ENCODE measurements at places on chromosomes 5 and 9. TPM values are rescaled to one million over a fixed set of nuclear protein-coding genes. Genes with fewer than 3 reads are reported as not detected.

DNA sequence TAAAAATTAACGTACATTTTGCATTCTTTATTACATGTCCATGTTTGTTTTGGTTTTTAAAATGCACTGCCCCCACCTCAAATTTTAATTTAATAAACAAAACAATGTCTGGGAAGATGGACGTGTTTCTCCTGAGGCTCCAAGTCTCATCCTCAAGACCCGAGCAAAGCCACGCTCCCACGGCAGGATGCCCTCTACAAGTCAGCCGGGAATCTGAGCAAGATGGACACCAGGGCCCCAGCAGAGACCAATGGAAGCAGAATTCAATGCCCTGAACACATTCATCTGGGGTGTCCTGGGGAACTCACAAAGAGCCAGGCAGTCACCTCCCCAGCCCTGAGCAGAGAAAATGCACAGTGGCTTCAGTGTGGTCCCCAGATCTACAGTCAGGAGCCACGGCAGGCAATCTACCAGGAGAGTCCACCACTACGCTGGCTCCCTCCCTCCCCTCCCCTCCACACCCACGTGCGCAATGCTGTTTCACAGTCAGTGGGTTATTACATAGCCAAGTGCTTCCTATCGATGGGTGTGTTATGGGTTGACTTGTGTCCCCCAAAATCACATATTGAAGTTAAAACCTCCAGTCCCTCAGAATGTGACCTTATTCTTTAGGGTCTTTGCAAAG is 129.8 kb downstream of the ROR2 start:
- DNase-seq = no peak

The PCA3 gene
- not detected for total RNA-seq

The ACSL6 gene
- 2.2 TPM for total RNA-seq

DNA sequence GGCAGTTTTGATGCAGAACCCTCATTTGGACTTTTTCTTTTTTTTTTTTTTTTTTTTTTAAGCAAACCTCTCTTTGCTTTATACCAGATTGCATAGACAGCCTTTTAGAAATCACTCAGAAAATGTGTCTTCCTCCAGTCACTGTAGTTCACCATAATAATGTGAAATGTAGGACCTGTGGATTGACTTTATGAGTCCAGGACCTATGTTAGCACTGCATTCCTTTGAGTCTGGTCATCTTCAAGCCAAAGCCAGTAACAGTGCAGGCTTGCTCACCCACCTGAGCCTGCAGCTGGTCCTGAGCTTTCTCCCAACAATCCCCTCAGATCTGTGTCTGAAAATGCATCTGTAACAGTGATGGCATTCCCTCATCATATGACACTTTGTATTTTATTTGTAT is 110.7 kb upstream of the NFIL3 start:
- DNase-seq = no peak

The SH3TC2 gene
- total RNA-seq = 0.68 TPM

- DNase-seq = no peak
These were observed 989.8 kb downstream of the TLE1 start for GRCh38 chr9:80699511-80699998.

GRCh38 chr9:136610426-136610825 is 52.3 kb upstream of the EGFL7 start:
- DNase-seq = no peak

GRCh38 chr5:76851728-76852369 is 2.0 kb downstream of the S100Z start:
- DNase-seq = no peak

The RASA1 gene
- total RNA-seq = 21.2 TPM

- no peak for DNase-seq
These were observed 958 bp downstream of the CD180 start for GRCh38 chr5:67195406-67196275.

The FBP2 gene
- not detected for total RNA-seq

GRCh38 chr5:118506217-118506852 is 482.0 kb downstream of the DTWD2 start:
- no peak for DNase-seq

DNA sequence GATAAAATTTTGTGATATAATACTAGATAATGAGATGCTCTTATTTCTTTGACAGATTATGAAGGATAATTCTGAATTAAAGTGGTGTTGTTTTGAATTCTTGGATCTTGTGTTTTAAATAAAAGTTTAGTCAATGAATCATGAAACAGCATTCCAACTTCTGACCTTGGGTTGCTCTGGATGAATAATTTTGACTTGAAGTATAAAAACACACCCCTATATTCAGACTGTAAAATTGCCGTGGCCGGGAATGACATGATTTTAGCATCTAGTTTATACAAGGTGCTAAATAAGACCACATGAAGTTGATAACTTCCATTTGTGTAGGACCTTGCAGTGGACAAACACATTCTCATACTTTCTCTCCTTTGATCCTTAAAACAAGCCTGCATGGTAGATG is 67.2 kb upstream of the DAP start:
- no peak for DNase-seq

DNA sequence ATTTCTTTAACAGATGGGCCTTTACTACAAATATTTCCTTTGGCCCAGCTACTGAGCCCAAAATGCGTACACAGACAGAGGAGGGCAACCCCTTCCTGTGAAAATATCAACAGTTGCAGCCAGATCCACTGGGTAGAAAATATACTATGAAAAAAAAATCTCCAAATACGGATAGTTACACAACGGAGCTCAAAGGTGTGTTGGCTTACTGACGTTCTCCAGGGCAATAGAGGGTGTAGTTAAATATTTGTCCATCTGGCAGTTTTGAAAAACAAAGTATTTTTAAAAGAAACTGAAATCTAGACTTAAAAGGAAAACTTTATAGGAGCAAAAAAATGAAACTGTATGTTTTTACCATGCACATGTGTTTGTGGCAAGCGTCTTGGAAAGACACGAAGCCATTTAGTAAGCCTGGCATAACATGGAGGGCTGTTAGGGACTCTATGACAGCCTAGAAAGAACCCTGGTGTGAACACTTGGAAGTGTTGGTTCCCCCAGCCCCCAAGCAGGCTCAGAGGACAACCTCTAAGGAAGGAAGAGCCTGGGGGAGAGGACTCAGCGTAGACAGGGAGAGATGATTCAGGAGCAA is 157.8 kb upstream of the TRPM3 start:
- DNase-seq = no peak

DNA sequence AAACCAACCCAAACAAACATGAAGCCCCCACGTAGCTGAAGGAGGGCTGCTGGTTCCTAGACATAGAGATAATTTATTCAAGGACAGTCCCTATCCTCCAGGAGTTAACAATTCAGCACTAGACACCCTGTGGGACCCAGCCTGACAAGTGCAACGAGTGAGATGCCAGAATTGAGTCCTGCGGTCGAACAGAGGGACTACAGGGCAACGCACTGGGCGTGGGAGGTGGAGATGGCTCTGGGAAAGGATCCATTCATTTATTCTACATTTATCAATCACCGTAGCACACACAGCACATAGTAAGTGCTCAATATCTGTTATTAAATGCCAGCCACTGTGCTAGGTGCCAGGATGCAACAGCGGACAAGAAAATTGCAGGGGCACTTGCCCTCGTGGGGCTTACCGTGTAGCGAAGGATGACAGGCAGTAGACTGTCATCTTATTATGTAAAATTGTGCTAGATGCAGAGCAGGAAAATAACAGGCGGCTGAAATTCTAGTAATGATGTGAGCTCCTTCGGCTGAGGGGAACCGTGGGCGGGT is 855 bp upstream of the ARHGAP26 start:
- DNase-seq = no peak

The ENTPD8 gene
- not detected for total RNA-seq

The IL13 gene
- total RNA-seq = 1.4 TPM

DNA sequence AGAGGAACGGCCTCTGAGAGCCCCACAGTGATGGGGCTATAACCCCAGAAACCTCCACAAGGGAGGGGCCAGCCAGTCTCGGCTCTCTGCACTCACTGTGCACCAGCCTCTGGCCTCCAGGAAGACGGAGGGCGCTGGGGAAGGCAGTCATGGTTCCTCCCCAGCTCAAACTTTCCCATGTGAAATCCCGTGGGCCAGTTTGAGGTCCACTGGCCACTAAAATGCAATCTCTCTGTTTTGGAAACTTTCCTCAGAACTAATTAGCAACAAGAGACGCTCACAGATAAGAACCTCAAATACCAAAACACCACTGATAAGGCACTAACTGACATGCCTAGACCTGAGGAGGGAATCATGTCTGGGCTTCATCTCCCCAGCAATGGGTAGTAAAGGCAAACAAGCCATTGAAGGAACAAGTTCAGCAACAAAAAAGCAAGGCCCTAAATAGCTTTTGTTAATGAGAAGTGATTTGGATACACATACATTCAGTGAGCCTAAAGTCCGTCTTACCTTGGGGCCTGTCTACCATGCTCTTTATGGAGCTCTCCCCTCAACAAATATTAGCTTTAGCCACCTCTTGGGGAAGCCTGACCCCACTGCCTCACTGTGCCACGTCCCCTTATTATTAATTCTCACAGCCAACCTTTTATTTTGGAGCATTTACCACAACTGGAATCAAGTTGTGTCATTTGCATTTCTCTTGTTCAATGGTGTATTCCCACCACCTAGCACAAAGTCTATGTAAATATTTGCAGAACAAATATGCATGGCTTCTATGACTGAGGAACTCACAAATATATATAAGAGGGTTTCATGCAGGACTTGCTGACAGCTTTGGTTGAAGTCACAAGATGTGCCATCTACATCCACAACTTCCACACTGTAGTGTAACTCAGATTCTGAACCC is 56.1 kb upstream of the GLRX start:
- DNase-seq = no peak

- no peak for DNase-seq
These were observed 52.8 kb upstream of the LRRTM2 start for GRCh38 chr5:138927979-138928378.

The CDKN2A gene
- total RNA-seq = 3.8 TPM

The CCDC171 gene
- total RNA-seq = 1.5 TPM

GRCh38 chr5:158560170-158560569 is 539.5 kb downstream of the EBF1 start:
- DNase-seq = no peak

DNA sequence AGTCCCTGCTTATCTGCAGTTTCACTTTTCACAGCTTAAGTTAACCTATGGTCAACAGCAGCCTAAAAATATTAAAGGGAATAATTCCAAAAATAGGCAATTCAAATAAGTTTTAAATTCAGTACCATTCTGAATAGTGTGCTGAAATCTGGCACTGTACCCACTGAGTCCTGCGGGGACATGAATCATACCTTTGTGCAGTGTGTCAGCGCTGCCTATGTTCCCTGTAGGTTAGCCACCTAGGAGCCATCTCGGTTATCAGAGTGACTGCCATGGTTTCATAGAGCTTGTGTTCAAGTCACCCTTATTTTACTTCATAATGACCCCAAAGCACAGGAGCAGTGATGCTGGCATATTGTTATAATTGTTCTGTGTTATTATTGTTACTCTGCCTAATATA is 139.9 kb downstream of the GPBP1 start:
- no peak for DNase-seq

GRCh38 chr9:126754436-126755316 is 50.2 kb upstream of the ZBTB43 start:
- no peak for DNase-seq

DNA sequence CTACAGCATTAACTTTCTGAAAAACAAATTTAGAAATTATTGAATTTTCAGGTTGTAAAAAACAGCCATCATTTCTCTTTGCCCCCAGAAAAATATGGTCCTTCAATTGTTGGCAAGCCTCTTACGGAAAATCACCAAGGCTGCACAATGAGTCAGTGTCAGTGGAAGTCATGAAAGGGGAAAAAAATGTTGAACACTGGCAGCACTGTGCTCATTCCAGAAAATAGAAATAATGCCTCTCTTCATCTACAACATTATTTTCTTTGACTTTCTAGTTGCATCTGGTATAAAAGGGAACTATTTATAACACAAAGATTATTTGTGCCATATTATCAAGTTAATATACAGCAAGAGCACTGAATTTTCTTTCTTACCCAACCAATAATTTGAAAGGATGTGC is 26.7 kb upstream of the STK32A start:
- no peak for DNase-seq

DNA sequence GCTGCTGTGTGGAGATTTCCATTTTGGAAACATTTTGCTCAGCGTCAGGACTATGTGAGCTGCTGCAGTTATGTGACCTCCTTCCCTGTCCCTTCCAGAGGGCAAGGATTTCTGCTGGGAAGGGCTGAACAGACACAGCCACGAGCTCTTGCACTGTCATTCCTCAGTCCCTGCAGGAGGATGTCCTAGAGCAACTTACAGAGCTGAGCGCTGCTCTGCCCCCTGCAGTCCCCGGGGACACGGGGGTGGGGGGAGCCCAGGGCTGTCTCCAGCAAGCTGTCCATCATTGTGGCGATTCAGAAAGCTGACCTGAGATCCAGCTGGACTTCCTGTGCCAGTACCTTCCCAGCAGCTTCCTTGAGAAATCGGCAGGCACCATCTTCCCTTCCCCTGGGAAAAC is 28.0 kb upstream of the MAP1B start:
- no peak for DNase-seq

GRCh38 chr5:68295772-68296171 is 80.2 kb downstream of the PIK3R1 start:
- DNase-seq = no peak

GRCh38 chr5:140609126-140609525 is 23.8 kb downstream of the CD14 start:
- DNase-seq = no peak

DNA sequence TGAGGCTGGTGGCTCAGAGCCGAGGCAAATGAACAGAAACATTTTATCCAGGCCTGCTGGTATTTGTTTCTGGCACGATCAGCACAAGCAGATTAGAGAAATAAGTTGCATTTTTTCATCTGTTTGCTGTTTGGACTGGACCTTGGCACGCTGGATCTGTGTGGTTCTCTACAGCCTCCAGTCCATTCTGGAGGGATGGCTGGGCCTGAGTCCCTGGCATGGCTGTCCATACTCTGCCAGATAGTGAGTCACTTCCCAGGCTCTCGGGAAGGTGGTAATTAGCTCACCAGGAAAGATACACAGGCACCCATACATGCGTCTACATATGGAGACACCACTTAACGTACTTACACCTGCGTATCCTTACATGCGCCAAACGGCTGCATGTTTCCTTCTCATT is 78.6 kb downstream of the SPRY4 start:
- DNase-seq = no peak

The CBY3 gene
- total RNA-seq = not detected

The ANKRD18B gene
- total RNA-seq = not detected

The PTPN3 gene
- not detected for total RNA-seq

GRCh38 chr5:24668050-24668449 is 23.3 kb upstream of the CDH10 start:
- no peak for DNase-seq

The GZMA gene
- 590 TPM for total RNA-seq

DNA sequence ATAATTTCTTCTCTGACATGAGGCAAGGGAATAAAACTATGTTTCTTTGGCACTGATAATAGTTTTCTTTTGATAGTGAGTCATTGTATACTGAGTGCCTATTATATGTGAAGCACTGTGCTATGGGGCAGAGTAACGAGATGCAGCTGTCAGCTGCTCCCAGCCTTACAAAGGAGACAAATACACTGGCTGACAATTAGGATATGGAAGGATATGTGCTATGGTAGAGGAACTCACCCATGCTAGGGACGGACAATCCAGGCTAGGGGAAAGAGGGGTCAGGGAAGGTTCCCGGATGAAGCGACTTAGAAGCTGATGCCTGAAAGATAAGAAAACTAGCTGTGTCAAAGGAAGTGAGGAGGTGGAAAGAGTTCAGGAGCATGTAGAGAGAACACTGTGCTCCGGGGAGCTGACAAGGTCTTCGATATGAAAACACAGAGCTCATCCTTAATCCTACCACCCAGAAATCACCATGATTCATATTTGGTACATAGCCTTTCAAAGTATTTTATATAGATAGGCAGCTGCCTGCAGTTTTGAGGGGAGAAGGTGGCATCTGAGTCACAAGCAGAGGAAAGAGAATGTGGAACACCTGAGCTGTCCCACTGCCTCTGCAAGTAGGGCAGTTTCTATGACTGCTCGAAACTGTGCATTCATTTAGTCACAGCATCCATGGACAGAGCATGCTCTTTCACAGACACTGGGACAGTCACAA is 12.1 kb downstream of the BSPRY start:
- DNase-seq = no peak

Data from natural killer cell (primary cell).